ENCODE measurements at places on chromosomes 2 and 18.

DNA sequence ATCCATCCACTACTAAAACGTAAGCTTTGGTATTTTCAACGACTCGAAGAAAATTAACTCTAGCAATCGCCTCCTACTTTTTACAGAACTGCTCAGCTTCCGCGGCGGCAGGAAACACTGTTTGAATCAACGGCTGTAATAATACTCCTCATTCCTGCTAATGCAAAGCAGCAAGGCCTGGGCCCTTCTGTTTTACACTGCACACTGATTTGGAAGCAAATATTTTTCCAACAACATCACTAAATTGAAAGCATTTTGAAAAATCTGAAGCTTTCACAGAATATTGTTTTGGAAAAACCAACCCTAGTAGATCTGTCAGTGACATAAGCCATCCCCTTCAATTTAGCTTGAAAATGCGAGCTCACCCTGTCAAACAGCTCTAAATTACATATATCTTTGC lies 261.2 kb downstream of the TXNL1 start:
- DNase-seq, result no peak

DNA sequence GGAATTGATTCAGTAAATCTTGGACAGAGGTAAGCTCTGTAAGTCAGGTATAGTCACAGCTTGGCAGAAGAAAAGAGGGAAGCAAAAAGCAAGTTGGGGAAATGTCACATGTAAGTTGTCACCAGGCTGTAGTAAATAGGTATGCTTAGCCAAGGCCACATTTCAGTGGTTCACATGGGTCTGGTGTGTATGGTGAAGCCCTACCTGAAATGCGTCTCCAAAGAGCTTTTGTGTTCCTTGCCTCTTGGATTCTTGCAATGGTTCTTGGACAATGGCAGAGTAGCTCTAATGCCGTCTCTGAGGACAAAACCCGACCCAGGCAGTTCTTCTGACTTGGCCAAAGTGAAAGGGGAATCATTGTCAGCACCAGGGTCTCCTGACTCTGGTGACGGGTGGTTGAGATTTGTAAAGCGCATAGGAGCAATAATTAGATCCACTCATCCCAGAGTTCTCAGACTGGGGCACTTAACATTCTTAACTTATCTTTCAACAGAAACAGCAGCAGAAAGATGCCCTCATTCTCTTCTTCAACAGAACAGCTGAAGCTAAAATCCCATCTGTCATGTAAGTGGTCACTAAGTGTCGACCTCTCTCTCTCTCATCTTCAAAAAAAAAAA lies 34.4 kb upstream of the RPL37A start:
- no peak for DNase-seq

DNA sequence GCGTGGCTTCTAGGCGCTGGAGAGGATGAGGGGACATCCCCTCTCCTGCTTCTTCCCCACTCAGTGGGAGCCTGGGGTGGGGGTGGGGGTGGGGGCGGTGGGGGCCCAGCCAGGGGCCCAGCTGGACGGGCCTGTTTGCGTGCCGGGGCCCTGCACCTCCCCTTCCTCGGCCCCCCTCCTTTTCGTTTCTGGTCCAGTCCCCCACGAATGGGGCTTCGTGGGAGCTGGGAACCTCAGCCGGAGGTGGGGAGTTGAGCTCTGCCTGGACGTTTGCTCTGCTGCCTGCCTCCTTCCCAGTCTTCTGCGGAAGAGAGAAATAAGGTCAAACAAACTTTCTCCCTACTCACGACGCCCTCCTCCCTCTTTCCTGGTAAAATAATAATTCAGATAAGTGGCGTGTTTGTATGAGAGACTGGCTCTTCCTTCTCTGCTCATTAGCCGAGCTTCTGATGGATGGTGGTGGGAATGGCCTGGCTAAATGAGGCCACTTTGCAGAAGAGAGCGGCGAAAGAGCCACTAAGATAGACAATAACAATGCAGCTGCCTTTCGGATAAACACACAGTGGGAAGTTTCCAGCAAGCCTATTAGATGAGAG lies 782 bp downstream of the MTA3 start:
- peak; percentile 58 for DNase-seq

DNA sequence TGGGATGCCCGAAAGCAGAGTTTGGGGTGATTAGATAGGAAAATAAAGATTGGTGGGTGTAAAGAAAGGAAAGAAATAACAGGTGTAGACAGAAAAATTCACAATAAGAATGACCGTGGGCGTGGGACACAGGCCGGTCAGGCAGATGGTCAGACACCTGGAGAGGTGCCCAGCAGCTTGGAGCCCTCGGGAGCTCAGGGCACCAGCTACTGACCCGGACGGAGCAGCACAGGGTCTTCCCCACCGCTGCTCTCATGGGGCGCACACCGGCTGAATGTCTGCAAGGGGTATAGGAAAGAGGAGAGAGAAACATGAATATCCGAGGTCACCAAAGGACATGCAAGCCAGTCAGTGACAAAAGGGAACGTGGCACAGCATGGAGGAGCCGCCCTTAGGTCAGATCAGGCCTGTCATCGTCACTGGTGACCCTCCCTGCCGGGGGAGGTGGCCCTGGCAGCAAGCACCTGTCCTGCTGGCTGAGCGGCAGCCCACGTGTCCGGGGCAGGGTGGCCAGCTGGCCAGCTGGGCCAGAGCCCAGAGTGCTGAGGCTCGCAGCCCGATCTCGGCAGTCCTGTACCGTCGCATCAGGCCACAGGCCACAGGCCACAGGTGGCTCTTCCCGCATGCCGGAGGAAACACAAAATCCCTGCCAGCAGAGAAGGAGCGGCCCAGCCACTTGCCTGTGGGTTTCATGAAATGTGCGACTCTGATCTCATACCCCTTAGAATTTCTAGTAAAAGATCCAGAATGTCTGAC lies 112.0 kb upstream of the NDUFV2 start:
- no peak for DNase-seq

DNA sequence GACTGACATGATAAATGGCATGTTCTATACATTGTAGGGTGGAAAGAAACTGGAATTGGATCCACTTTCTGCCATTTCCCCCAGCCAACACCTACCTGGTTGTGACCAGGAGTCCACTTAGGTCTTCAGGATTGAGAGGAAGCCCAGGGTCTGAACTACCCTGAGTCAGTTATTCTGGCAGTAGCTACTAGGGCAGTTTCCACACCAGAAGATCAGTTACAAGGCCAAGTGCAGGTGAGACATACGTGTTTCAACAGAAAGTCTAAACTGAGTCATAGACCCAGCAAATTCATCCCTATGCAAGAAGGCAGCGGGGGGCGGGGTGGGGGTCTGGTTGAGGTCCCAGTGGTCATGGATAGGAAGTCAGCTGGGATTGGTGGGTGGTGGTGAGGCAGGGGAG lies 21.9 kb downstream of the ANTXR1 start:
- DNase-seq, result no peak

DNA sequence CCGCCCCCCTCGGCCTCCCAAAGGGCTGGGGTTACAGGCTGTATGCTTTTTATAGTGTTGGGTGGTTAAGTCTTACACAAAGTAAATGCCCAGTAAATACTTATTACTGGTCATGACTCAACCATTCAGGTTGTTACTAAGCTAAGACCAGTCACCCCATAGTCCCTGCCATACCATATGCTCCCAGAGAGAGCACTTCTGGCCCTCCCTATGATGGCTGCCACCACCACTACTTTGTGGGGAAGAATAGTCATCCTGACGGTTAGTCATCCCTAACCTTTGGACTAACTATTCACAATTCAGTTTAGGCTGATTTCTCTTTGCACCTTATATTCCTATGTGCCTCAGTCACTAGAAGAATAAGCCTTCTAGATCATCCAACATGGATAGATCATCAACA lies 42.0 kb upstream of the MSH2 start:
- no peak for DNase-seq

- no peak for DNase-seq
These were observed 62.5 kb upstream of the DTNB start for GRCh38 chr2:25735835-25736234.

- no peak for DNase-seq
These were observed 167.6 kb downstream of the AFF3 start for GRCh38 chr2:99974682-99975375.

DNA sequence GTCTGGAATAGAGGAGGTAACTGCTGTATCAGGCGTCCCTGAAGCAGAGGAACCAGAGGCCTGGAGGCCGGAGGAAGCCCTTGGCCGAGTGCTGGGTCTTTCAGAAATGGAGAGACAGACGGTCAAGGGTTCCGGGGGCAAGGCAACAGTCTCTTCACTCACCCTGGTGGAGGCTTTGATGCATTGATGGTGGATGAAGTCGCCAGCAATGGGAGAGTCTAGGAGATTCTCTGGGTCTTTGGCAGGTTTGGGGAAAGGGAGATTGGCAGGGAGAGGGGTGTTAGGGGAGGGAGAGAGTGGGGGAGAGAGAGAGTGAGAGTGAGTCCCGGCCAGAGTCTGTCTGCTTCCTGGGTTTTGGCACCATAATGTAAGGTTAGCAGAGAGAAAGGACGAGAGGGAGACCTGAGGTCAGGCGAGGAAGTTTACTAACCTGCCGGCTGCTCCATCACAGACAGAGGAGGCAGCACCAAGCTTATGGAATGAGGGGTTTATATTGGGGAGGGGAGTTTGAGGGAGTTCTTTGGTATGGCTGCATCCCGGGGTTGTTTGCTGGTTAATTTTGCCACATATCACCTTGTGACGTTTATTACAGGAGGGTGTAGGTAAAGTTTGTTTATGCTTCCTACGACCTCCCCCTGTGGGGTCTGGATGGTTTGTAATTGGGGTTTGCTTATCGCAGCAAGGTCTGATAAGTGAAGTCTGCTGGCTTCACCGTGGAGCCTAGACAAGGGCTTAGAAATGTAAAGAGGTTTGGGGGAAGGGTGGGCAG lies 19.6 kb downstream of the COMMD1 start:
- no peak for DNase-seq

Data from left hindlimb (tissue), 1 donor.